ENCODE measurements at places on chromosomes 3 and 15. TPM values are rescaled to one million over a fixed set of nuclear protein-coding genes. Genes with fewer than 3 reads are reported as not detected.

ITIH1 gene
- total RNA-seq, result not detected

A4GNT gene
- total RNA-seq, result not detected

TICRR gene
- total RNA-seq, result 0.60 TPM

PDCD7 gene
- 18.3 TPM for total RNA-seq

SFMBT1 gene
- total RNA-seq, result 12.6 TPM

ANKUB1 gene
- total RNA-seq, result not detected

ACAN gene
- 312 TPM for total RNA-seq

GRCh38 chr15:71088155-71088554 lies 27.1 kb upstream of the THSD4 start:
- no peak for DNase-seq

- DNase-seq, result no peak
These were observed 61.9 kb downstream of the GOLGA6L7 start for GRCh38 chr15:28786521-28786920.

DNA sequence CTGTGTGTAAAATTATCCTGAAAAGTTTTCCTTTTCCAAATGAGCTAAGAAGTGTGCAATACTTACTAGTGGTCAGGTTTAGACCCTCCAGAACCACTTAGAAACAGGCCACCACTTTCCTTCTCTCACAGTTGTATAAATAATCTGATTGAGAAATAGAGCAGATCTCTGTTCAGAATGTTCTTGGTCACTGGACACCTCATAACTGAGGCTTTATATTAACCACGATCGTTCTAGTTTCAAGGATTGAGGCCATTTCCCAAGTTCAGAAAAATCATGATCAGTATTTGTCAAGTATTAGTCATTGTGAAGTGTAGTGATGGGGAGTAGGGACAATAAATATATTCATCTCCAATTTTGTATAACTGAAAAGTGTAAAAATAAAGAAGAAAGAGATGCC lies 1.0 kb upstream of the MAP3K13 start:
- DNase-seq, result no peak

GRCh38 chr3:11445883-11446282 lies 173.7 kb downstream of the ATG7 start:
- no peak for DNase-seq

- no peak for DNase-seq
These were observed 11.8 kb upstream of the FAM174B start for GRCh38 chr15:92667287-92667904.

- DNase-seq, result no peak
These were observed 382.1 kb upstream of the NR2F2 start for GRCh38 chr15:95948411-95948810.

DNA sequence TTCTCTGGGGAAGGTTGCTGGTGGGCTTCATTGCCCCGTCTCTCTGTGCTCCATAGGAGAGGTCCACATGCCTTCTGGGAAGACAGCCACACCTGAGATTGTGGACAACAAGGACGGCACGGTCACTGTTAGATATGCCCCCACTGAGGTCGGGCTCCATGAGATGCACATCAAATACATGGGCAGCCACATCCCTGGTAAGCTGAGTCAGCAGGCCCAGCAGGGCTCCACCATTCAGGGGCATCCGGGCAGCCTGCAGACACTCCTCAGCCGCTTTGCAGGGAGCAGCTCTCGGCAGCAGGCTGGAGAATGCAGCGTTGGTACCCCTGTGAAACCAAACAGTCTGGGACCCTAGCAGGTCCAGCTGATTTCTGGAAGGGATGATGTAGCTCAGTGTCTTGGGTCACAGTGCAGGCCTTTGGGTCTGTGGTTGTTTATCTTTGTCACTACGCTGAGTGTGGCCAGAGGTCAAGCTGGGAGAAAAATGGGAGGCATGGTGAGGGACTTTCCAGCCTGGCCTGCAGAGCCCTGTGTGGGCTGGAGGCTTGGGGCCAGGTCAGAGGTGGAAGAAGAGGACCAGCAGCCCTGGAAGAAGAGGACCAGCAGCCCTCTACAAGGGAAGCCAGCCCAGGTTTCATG lies 67.2 kb downstream of the DNASE1L3 start:
- no peak for DNase-seq

DNA sequence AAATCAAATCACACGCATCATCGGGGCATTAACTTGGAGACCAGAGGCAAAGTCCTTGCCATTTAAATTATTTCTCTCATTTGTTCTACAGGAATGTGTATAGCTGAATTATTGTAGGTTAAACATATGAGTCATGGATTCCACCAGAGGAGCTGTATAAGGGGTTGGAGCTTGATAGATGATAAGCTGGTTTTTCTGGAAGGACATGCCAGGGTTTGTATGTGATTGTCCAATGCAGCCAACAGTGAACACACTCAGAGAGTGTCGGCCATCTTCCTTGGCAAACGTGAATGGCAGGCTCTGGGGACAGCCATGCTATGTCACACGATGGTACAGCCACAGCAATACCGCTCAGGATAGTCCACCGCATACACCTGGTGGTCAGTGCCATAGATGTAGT lies 25.1 kb downstream of the SSUH2 start:
- DNase-seq, result no peak

- DNase-seq, result no peak
These were observed 57.6 kb upstream of the GATA2 start for GRCh38 chr3:128550471-128551126.

- DNase-seq, result no peak
These were observed 7.1 kb downstream of the GUCA1C start for GRCh38 chr3:108946292-108947285.

DNA sequence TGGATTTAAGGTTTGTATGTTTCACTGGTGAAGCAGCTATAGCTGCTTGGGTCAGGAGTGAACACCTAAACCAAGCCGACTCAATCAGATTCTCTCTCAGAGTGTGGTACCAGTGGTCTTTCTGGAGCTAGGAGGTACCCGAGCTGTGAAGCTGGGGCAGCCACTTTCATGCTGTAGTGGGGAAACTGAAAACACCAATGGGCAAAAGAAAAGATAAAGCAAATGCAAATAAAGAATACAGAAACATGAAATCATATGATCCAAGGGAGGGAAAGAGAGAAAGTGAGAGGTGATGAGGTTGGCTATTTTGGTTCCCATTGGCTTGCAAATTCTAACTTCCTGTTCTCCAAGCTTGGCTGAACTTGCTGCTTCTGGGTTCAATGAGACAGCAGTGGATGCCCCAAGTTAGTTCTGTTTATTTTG lies 212.3 kb upstream of the CFAP20DC start:
- no peak for DNase-seq

GRCh38 chr3:126130081-126130855 lies 46.3 kb upstream of the SLC41A3 start:
- peak; percentile 38 for DNase-seq

DNA sequence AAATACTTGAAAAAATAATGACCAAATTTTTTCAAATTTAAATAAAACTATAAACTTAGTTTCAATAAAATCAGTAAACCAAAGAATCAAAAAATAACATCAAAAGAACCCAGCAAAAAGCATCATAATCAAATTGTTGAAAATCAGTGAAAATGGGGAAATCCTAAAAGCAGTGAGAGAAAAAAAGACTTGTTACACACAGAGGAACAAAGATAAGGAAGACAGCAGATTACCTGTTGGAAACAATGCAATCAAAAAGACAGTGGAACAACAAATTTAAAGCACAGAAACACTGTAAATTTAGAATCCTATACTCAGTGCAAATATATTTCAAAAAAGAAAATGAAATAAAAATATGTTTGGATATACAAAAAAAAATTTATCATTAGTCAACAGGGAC lies 156.2 kb upstream of the LMCD1 start:
- DNase-seq, result no peak

DNA sequence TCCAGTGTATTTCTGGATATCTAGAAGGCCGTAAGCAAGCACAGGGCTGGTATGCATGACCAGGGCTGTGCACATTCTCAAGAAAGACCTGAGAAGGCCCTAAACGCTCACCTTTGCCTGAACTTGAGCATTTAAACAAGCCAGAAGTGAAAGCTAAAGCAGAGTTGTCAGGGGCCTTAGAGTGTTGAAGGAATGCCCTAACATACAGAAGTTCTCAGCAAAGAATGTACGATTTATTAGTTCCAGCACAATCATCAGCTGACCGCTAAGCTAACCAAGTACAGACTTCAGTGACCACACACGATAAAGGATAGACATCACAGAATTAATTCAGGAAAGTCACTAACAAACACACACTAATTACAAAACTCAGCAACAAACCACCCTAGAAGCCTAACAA lies 8.7 kb downstream of the HLTF start:
- no peak for DNase-seq

DNA sequence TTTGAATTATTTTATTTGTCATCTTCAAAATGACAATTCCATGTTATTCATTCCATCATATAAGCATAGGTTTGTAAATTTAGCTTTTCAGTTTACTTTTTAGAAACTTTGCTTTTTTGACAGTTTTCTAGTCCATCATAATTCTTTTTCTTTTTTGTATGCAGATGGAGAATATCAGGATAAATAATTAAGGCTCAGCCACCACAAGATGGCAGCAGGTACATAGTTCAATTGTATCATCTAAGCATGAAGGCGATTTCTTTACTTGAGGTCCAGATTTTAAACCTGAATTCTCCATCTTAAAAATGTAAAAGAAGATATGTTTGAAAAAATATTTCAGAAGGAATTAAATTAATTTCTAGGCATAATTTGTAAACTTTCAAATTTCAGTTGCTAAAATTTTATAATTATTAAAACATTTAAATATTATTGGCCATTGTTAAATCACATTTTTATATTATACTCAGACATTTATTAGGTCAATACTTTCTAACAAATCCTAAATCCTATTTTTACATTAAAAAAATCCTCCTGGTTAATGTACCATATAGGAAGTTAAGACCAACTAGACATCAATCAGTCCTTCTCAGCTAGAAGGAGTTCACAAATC lies 15.1 kb downstream of the PLSCR5 start:
- DNase-seq, result no peak

DNA sequence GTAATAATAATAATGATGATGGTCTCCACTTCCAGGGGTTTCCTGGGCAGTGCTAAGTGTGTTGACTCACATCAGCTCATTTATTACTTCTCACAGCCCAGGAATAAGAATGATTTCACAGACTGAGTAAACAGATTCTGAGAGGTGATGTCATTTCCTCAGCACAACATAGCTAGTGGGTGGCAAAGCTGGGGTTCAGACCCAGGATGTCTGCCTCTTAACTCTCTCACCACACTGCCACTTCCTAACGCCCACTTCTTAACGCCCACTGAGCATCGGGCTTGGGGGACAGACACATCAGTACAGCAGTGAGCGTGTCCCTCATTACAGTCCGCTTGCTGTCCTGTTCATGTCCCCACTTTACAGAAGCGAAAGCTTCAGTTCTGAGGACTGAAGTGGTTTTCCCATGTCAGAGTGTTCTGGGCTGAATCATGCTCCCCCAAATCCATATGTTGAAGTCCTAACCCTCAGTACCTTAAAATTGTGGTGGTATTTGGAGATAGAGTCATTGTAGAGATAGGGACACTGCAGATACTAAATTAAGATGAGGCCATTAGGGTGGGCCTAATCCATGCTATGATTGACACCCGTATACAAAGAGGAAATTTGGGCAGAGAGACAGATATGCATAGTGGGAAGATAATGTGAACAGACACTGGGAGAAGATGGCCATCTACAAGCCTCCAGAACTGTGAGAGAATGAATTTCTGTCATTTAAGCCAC lies 68.0 kb downstream of the ATP2B2 start:
- no peak for DNase-seq

DNA sequence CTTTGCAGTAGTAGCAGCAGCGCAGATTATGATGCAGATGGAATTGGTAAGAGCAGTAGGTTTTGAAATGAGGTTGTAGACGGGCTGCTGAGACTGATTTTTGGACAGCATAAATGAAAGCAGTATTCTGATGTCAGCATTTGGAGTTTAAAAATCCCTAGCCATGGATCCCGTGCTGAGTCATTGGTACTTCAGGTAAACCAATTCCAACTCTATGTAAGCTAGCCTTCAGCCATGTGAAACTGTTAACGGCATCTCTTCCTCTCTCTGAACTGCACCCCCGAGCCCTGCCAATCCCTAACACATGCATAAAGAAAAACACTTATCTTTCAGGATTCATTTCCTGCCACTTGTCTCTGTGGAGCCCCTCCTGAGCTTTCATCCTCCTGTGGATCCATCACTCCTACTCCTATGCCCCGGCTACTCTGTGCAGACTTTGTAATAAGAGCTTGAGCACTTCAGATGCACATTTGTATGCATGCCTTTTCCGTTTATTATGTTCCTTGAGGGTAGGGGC lies 119.0 kb downstream of the AKAP13 start:
- DNase-seq, result no peak

DNA sequence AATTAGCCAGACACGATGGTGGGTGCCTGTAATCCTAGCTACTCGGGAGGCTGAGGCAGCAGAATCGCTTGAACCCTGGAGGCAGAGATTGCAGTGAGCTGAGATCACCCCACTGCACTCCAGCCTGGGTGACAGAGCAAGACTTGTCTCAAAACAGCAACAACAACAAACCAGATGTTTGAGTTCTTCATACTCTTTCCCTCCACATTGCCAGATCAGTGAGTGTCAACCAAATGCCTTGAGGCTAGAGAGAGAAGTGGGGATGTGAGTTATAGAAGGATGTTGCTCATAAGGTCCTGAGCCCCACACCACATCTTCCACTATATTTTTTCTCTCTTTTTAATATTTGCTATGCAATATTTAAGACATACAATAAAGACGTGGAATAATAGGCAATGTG lies 19.8 kb downstream of the MAPKBP1 start:
- DNase-seq, result no peak

- DNase-seq, result peak; percentile 11
These were observed 5.4 kb downstream of the MUC4 start for GRCh38 chr3:195806211-195806915.
